ENCODE measurements at places on chromosomes 11 and 22.
A peak's percentile ranks its signal among the peaks of the same experiment; 100 is the strongest.

DNA sequence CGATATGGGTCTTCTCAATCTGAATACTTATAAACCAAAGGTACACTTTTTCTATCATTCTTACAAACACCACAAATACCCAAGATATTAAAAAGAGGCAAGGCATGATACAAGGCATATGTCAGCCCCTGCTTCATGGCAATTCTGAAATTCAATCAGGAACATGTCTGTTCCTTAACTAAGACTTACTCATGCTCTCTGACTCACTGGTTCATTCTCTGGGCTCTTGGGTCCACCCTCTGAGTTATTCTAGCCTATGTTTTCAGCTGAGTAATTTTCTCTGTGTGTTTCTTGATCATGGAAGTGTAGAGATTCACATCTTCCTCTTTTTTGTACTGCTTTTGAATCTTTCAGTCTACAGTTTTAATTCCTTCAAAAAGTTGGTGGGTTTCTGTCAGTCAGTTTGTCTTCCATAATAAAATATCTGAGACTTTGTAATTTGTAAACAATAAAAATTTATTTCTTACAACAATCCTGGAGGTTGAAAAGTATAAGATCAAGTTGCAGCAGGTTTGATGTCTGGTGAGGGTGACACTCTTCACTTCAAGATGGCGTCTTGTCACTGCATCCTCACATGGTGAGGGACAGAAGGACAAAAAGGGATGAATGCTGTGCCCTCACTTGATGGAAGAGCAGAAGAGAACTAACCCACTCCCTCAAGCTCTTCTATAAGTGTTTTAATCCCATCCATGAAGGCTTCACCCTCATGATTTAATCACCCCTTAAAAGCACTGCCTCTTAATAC is 211.7 kb downstream of the FAM76B start:
- DNase-seq = no peak

DNA sequence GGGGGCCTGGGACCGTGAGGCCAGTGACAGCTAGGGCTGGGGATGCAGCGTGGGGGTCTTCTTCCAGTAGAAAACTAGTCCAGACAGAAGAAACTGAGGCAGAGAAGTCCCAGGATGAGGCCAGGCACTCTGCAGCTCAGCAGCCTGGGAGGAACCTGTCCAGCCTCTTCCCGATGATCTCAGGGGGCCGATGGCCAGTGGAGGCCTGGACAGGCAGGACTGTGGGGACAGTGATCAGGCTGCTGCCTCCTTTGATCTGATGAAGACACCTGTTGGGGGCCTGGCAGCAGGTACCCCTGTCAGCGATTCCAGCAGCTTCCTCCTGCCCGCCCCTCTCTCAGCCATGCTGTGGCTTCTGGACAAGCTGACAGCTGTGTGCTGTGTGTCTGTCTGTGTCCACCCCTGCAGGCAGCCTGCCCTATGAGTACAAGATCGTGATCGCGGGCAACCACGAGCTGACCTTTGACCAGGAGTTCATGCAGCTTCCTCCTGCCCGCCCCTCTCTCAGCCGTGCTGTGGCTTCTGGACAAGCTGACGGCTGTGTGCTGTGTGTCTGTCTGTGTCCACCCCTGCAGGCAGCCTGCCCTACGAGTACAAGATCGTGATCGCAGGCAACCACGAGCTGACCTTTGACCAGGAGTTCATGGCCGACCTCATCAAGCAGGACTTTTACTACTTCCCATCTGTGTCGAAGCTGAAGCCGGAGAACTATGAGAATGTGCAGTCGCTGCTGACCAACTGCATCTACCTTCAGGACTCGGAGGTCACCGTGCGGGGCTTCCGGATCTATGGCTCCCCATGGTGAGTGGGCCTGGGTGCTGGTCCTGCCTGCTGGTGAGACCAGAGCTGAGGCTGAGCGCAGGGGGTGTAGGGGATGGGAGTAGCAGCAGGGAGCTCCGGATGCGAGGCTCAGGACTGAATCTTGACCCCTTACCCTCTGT is 62.6 kb downstream of the MPPED1 start:
- DNase-seq = no peak

- no peak for DNase-seq
Observed at GRCh38 chr11:16610213-16610737, 128.2 kb upstream of the C11orf58 start.

GRCh38 chr22:28051787-28052356 is 132.8 kb upstream of the PITPNB start:
- DNase-seq = no peak

- DNase-seq = peak; percentile 25
Observed at GRCh38 chr11:18243783-18244362, 4.6 kb downstream of the SAA2 start.

DNA sequence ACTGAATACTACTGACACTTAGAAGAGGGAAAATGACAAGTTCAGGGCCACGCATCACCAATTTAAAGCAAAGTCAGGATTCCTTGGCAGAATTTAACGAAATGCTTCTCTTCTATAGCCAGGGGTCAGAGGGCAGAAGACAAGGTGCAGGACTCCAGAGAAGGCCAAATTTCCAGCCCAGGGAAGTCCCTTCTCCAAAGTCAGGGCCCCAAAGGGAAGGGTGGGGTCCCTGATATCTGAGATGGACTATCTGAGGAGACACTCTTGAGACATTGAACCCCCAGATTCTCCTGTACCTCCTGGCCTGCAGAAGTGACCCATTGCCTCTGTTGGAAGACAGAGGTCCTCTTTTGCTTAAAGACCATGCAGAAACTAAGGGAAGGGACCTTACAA is 91.2 kb downstream of the RPS6KA4 start:
- no peak for DNase-seq

DNA sequence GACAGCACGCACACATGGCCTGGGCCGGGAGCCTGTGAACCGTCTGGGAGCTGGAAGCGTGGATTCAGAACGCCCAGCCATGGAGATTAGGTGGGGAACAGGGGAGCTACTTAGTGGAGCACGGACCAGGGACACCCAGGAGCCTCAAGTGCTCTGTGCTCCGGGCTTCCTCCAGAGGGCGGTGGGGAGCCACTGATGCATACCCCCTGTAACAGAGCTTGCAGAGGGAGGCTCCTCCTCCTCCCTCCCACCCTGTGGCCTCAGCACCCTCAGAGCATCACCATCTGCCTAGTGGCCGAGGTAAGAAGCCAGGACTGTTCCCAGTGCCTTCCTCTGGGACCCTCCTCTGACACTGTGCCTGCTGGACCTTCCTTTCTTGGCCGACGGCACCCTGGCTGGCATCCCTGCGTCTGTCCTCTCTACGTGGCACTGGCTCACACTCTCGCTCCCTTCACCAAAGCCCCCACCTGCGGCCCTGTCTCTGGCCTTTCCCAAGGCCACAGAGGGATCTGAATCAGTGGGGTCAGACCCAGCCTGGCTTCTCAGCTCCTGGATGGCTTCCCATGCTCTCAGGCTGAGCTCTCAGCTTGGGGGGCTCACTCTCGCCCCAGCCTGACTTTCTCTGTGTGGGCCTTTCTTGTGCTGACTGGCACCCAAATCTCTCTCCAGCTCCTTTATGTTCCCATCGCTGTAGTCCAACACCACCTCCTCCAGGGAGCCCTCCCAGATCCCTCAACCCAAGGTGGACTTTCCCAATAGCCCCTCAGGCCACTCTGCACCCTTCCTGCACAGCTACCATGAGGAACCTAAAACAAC is 780.9 kb downstream of the BRD1 start:
- no peak for DNase-seq

DNA sequence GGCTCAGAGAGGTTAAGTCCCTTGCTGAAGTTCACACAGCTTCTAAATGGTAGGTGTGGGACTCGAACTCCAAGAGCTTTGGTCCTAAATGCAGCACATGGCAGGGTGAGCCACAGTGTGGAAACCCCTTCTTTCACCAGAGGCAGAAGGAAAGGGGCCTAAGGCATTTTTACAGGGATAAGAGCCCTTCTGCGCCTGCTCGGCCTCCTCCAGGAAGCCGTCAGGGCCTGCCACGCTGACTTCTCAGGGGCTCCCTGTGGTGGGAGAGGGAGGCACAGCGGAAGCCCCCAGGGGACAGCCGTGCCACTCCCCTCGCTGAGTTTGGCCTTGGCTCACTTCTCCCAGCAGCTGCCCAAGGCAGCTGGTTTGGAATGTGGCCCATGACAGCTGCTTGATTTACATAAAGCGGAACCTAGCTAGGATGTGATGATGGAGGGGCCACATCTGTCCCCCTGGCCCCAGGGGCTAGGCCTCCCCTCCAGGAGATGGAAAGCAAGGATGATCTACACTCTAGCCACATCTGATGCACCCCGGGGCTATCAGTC is 35.4 kb downstream of the CD82 start:
- DNase-seq = no peak
